A549 treated with GW870086 at 1 μM for 4 hours (cell line): ENCODE measurements at places on chromosomes 2 and 18. TPM values are rescaled to one million over a fixed set of nuclear protein-coding genes. Genes with fewer than 3 reads are reported as not detected.

Gene FARP2
- 20.7 to 33.5 TPM (median 30.9 TPM) in 5 replicates for total RNA-seq

Gene STK16
- 26.4 to 32.1 TPM (median 29.5 TPM) in 5 replicates for total RNA-seq

Gene ASPRV1
- total RNA-seq, result 0.22 to 0.41 TPM (median 0.36 TPM) in 5 replicates

Gene NDC80
- total RNA-seq, result 9.1 to 14.5 TPM (median 14.1 TPM) in 5 replicates

Gene EIPR1
- total RNA-seq, result 40.4 to 42.7 TPM (median 41.4 TPM) in 5 replicates

Gene ZNF2
- 2.6 to 4.5 TPM (median 3.4 TPM) in 5 replicates for total RNA-seq

Gene GNLY
- total RNA-seq, result 0.28 TPM in 1 of 5 replicates, not detected in the others

Gene SERPINB5
- total RNA-seq, result 0.07 to 0.13 TPM (median 0.10 TPM) in 4 of 5 replicates, not detected in the other
